PC-9 (cell line): ENCODE measurements at places on chromosomes 4 and X.
A peak's percentile ranks its signal among the peaks of the same experiment; 100 is the strongest.

DNA sequence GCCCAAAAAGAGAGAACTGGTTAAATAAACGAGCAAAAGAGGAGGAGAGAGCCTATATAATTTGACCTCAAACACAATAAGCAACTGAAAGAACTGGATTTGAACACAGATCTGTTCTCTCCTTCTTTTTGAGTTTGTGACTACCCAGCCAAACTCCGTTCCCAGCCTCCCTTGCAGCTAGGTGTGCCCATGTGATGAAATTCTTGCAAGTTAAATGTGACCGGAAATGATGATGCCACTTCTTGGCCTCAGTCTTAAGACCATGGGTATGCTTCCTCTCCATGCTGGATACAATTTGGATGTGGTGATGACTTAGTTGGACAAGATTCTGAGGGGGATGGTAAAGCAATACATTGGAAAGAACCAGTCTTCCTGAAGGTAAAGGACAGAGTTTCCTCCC lies 204.1 kb downstream of the PTTG2 start:
- no peak for DNase-seq

DNA sequence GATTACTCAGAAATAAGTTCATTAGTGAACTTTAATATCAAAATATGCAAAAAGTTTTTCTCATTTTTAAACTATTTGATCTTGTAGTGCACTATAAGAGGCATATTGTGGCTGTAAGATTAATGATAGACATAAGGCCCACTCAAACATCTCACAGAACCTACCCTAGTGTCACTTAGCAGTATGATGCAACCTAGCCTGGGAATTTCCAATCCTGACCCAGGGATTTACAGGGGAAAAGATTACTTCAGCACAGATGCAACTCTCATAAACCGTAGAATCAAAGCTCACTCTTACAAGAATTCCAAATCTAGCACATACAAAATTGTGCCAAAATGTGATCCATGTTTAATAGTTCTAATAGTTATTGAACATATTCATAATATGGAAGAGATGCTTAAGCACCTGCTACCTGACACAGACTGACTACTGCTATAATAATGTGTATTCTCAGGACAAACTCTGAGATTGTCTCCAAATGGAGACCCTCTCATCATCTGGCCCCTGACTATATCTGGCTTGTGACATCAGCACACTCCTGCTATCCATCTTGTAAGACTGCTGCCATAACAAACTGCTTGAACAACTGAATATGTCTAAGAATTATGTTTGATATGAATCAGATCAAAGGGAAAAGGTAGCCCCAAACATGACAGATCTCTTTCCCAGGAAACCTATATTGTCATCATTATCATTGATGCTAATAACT lies 271.9 kb downstream of the PABPC4L start:
- no peak for DNase-seq

GRCh38 chr4:185351691-185352090 lies 44.0 kb downstream of the LRP2BP start:
- DNase-seq = no peak

GRCh38 chr4:11179796-11180195 lies 248.9 kb downstream of the HS3ST1 start:
- DNase-seq = no peak

DNA sequence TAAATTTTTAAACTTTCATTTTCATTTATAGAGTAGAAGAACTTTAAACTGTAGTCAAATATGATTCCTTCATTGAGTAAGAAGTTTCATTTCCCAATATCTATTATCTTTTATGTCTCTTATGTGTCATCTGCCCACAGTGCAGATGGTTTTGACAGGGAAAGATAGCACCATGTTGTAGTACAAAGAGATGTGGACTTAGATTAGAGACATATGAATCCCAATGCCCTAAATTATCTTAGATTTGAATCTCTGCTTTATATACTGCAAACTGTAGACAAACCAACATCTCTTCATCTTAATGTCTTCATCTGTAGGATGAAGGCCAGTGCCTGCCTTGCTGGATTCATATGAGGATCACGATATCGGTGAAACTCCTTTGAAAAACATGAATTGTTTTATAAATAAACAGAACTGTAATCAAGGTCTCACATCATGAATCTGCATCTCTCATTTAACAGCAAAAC lies 217.5 kb downstream of the BANK1 start:
- no peak for DNase-seq

DNA sequence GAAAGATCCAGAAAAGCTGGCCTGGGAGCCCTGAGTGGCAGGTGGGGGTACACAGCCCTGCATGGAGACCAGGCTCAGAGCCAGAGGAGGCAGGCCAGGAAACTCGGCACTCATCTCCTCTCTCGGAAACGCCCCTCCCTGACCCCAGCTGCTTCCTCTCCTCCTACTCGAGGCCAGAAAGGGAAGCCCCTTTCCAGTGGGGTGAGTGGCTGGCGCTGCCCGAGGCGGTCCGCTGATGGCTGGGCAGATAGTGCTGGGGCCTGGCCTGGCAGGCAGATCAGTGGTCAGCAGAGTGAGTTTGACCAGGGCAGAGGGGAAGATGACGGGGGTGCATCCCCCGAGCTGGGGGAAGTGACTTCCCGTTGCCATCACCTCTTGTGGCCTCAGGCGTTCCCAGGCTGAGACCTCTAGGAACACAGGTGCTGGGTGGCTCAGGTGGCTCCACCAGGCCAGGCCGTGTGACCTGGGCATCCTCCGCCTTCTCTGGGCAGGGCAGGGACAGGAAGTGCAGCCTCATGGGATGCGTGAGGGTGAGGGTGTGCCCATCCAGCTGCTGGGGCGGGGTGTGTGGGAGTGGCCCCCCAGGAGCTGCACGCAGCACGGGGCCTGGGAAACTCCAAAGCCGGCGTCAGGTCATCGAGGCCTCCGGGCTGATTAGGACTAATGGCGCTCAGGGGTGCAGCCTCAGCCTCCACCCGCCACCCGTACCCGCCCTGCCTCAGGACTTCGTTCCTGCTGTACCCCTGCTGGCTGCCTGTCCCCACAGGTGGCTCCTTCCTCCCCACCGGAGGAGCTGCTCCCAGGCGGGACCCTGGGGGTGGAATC lies 5.7 kb downstream of the SH3BP2 start:
- DNase-seq = peak; percentile 98

DNA sequence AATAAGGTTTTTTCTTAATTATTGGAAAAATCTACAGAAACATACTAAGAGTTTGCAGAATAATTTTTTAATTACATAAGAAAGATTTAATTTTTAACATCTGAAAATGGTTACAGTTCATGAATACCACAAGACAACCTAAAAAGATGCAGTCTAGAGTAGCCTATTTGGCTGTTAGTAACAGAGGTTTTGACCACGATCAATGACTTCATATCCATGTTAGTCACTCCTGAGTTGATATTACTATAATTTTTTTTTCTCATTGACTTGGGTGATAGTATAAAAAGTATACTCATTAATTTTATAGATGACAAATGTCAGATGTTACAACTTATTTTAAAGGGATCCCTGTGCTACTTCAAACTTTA lies 272.5 kb downstream of the DCTD start:
- no peak for DNase-seq
